ENCODE measurements at places on chromosomes 4 and X.

DNA sequence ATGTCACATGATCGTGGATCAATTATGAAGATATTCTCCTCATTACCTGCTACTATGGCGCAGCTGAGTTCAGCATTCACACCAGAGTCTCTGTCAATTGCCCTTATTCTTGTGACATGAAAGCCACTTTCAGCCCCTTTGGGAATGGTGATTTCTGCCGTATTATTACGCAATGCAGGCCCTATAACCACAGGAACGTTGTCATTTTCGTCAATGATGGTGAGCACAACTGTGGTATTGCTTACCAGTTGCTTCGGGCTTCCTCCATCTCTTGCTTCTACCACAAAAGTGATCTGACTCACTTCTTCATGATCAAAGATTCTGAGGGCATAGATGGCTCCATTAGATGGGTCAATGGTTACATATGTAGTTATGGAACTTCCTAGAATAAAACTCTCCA is 2.1 kb downstream of the PCDH18 start:
- no peak for DNase-seq

DNA sequence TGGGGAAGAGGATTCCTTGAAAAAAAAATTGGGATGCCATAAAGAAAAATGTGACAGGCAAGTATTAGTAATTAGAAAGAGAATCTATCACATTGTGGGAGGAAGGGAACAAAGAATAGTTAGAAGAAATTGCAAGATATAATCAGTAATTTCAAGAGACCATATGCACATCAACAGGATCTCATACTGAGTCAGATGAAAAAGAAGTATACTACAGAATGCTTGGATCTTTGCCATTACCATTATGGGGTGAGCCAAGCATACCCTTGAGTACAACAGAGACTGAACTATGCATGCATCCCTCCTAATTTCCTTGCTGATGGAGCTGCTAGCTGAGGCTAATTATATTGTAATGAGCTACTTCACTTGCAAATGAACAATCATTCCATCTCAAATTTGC is 287.6 kb downstream of the PAPSS1 start:
- DNase-seq, result no peak

DNA sequence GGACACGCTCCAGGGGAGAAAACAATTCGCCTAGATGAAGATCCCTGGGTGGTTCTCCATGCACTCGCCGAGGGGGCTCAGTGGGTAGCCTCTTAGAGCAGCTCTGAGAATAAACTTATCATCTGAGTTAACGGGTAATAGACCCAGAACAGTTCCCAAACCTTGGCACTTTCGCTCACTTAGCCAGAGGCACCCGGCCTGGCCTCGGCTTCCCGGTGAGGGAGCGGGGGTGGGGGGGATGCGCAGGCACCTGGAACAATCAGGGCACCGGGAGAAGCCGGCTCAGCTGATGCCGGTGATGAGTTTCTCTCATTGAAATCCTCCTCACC is 405 bp upstream of the ZAR1 start:
- DNase-seq, result no peak

DNA sequence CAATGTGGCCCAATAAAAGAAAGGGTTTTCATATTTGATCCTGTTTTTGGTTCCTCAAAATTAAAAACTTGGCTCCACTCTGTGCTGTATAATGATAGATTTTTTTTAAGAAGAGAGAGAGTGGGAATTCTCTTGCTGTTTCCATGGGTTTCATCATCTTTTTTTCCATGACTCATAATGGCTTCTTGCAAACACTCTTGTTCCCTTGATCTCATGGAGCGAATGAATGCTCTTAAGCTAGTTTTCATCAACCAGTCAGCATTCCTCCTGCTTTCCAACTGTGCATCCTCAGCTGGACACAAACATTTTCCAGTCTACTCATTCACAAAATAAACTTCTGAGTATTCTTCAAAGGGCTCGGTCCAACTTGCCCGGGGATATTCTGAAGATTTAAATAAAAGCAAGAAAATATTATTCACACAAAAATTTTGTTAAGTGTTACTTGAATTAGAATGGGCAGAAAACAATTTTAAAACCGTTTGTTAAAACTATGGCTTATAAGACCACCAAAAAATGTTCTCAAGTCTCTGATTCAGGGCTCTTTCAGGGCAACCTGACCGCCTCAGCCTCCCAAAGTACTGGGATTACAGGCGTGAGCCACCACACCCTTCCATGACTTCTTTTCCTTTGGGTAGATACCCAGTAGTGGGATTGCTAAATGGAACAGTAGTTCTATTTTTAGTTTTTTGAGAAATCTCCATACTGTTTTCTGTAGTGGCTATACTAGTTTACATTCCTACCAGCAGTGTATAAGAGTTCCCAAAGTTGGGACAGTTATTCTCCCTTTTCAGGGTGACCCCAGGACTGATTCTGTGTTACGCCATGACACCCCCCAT is 64.7 kb downstream of the TMEM156 start:
- DNase-seq, result peak; percentile 88

DNA sequence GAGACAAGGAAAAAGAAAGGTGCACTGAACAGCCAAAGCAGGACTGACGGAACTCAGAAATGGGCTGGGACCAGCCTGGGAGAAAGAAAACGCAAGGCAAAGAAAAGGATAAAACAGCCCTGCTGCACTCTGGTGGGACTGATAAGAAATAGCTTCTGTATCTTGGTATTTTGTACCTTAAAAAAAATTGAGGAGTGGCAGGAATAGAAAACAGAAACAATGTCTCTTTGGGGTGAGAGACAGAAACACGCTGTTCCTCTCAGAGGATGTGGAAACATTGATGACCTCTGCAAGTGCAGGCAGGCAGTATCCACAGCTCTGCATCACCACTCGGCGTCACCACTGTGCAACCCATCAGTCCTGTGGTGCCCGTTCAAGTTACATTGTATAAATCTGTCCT is 152.5 kb upstream of the SPRY1 start:
- peak; percentile 28 for DNase-seq

- DNase-seq, result no peak
Observed at GRCh38 chrX:5775846-5776430, 452.7 kb downstream of the NLGN4X start.

DNA sequence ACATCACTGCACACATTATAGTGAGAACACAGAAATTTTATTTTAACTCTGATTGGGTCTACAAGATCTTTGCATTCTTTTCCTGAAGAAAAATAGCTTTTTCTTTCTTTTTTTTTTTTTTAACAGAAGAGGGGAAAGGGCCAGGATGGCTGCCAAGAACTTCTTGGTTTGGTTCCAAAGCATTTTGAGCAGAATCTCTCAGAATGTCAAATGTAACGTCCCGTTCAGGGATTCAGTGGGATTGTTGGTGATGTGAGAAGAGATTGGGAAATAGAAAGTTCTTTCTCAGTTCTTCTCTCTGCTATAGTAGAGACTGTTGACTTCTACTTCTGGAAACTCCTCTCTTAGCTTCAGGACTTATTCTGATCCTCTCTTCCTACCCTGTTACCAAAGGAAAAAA is 70.9 kb upstream of the CBR4 start:
- DNase-seq, result peak; percentile 29

DNA sequence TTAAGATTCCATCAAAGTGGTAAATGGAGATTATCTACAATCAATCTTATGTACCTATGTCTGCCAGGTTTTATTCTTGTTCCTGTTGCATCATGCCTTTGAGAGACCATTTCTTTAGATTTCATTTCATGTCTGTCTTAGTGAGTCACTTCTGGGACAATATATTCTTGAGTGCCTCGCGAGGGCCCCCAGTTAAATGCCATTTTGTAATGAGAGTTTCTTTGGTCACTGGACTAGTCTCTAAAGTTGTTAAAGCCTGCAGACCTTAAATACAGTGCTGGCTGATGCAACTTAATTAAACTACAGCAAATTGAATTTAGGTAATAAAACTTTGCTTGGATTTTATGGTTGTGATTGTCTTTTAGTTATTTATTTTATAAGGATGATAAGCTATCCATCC is 87.2 kb upstream of the PITX2 start:
- peak; percentile 5 for DNase-seq

DNA sequence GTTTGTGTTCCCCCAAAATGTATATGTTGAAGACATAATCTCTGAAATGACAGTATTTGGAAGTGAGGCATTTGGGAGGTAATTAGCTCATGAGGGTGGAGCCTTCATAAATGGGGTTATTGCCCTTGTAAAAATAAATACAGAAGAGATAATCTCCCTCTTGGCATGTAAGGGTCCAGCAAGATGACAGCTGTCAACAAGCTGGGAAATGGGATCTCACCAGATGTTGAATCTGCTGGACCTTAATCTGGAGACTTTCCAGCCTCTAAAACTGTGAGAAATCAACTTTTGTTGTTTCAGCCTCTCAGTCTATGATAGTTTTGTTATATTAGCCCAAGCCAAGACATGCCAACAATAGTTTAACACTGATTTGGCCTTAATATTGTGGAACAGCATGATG is 438.2 kb upstream of the PCDH7 start:
- no peak for DNase-seq

DNA sequence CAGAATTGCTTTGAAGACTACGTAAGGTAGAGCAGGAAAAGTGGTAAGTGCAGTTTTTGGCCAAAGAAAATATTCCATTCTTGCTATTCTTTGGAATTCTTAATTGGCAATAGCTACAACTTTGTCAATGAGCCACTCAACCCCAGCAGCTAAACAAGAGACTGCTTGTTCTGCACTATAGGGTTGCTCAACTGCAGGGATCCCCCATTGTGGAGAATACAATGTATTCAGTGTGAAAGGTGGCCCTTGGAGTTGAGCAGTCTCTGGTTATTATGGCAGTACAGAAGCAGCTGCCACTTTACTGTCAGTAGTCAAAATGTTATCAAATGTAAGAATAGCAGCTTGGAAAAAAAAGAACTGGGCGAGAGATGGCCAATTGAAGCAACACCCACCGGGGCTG is 808.7 kb downstream of the CENPC start:
- DNase-seq, result peak; percentile 12

DNA sequence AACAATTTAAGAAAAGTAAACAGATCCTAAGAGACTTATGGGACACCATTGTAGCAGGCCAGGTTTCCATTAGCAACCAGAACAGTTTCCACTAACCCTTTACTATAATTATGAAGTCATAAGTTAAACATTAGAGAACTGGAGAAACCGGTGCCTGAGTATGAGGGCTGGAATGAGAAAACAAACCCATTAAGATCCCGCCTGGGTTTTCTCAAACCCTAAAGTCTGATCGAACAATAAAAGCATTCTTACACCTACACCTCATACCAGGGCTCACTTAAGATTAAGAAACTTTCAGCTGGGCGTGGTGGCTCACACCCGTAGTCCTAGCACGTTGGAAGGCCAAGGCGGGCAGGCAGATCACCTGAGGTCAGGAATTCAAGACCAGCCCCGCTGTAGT is 13.7 kb upstream of the DHX15 start:
- peak; percentile 18 for DNase-seq

DNA sequence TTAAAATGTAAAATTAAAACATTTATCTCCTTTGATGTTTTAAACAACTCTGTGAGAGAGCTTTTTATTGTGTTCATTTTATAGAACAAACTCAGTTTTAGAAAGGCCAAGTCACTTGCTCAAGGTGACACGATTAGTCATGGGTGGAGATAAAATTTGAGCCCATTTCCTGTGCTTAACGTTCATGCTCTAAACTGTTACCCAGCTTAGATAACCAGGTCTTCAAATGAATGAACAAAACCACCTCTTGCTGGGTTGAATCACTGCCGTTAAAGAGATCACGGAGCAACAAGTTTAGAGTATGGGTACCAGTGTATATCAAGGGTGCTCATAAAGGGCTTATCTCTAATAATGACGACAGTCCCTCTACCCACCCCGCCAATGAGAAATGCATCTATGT is 10.2 kb upstream of the CASK start:
- no peak for DNase-seq

GRCh38 chr4:73860181-73860580 is 7.1 kb downstream of the PF4V1 start:
- no peak for DNase-seq

GRCh38 chrX:118455013-118455412 is 40.6 kb upstream of the DOCK11 start:
- DNase-seq, result no peak

- no peak for DNase-seq
Observed at GRCh38 chr4:26803211-26803861, 57.3 kb upstream of the STIM2 start.

GRCh38 chr4:77127215-77127614 is 29.8 kb upstream of the CCNG2 start:
- no peak for DNase-seq

DNA sequence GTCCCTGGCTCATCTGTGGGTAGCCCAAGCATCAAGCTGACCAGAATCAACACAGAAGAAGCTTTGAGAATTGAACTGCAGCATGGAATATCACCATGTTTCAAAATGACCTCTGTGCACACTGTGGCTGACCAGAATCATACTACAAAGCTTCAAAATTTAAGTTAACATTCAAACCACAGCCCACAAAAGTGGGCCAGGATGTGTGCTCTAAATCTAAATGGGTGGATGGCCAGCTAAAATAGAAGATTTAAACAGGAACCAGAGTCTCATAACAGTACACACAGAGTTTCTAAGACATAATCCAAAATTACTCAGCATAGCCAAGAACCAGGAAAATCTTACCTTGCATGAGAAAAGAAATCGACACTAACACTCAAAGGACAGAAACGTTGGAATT is 46.1 kb downstream of the KLF3 start:
- DNase-seq, result no peak

GRCh38 chrX:27186671-27187070 is 276.5 kb downstream of the PPP4R3C start:
- DNase-seq, result peak; percentile 55

DNA sequence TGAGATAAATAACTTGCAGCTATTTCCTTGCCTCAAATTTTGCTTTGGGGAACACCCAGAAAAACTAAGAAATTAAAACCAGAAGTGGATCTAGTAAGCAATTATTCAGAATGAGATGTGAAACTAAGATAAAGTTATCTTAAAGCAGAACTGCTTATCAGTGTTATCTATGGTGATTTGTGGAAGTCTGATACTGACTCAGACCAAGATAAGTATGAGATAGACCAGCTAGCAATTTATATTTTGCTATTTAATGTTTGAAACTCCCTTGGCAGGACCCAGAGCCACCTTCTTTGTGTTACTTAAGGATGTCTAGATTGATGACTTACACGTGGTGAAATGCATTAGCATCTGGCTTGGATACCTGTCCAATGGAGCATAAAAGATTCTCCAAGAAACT is 368.1 kb downstream of the EPHA5 start:
- no peak for DNase-seq

- DNase-seq, result no peak
Observed at GRCh38 chr4:95599777-95600400, 51.1 kb upstream of the UNC5C start.

DNA sequence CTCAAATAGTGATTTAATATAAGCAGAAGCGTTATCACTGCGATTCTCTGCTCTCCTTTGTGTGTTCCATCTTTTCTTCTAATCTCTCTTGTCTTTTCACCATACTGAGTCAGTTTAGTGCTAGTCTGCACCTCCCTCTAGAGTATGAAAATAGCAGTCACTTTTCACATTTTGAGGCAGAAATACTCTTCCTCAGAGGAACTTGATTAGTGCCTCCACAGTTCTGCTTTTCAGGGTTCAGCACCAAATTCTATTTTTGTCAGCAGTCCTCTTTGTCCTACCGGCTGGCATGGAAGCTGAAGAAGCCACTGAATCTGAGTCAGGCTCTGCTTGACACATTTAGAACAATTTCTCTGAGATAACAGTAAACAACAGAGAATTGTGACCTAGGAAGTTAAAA is 49.7 kb upstream of the ANKRD17 start:
- peak; percentile 10 for DNase-seq

- DNase-seq, result peak; percentile 65
Observed at GRCh38 chr4:158810487-158811215, 41.8 kb downstream of the FNIP2 start.

- no peak for DNase-seq
Observed at GRCh38 chr4:107586371-107586770, 133.7 kb downstream of the PAPSS1 start.

All from MCF 10A (cell line).